ENCODE measurements at places on chromosomes 16 and 17.

DNA sequence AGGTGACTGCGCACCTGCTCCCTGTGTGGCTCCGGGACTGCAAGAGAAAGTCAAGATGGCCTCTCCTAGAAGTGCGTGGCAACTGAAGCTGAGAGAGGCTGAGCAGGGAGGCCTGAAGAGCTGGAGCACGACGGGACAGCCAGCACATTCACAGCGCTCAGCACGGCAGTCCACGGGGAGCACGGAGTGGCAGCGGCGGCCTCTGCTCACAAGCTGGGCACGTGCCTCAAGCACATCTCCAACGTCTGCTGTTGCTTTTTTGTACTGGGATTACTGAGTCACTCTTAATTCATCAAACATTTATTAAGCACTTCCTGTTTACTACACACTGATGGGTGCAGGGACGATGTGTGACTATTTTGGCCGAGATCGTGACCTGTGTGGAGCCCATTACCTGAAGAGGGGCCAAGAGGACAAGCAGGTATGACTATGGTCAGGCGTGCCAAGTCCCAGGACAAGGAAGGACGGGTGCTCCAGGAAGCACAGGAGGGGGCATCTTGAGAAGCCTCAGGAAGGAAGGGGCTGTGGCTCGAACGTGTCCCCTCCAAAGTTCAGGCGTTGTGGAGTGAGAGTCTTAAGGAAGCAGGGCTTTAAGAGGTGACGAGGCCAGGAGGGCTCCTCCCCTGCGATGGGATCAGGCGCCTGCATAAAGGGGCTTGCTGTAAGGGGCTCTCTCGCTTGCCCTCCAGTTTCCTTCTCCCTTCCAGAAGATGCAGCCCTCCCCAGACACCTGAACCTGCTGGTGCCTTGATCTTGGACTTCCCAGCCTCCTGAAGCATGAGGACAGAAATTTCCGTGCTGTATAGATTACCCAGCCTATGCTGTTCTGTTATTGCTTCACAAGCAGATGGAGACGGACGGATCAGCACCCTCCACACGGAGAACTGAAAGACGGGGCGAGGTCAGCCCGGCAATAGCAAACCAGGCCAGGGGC lies 105.8 kb downstream of the ADCY9 start:
- no peak for DNase-seq

DNA sequence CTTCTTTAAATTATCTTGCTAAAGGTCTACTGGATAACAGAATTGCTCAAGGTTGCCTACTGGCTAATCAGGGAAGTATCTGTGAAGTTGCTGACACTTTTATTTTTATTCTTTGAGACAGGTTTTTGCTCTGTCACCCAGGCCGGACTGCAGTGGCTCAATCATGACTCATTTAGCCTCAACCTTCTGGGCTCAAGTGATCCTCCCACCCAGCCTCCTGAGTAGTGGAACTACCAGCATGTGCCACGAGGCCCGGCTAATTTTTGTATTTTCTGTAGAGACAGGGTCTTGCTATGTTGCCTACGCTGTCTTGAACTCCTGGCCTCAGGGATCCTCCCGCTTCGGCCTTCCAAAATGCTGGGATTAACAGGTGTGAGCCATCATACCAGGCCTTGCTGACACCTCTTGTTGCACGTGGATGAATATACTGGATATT lies 43.1 kb downstream of the GLG1 start:
- peak; percentile 64 for DNase-seq

- DNase-seq: no peak
These were observed at the start of gene P4HB for GRCh38 chr17:81859906-81860755. Gene P4HB (minus strand): TSS chr17:81860535. CDS start chr17:81860471, 64 bp downstream.

GRCh38 chr16:52629296-52629695 lies 82.4 kb upstream of the TOX3 start:
- DNase-seq: no peak

DNA sequence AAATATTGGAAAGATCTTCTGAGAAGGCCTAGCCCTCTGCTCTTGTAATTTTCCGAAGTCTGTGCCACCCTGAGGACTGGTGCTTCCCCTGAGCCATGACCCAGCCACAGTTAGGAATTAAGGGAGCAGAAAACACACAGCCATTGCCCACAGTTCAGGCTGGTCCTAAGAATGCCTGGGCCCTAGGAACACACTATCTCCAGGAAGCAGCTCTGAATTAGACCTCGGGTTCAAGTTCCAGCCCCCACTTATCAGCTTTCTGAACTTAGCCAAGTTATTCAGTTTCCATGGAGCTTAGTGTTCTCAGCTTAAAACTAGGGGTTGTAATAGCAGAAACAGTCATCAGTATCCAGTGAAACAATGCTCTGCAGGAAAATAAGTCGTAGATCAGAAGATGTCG lies 56.0 kb downstream of the CDH13 start:
- DNase-seq: no peak

- DNase-seq: no peak
These were observed 74.8 kb downstream of the RAB11FIP4 start for GRCh38 chr17:31466096-31466760.

DNA sequence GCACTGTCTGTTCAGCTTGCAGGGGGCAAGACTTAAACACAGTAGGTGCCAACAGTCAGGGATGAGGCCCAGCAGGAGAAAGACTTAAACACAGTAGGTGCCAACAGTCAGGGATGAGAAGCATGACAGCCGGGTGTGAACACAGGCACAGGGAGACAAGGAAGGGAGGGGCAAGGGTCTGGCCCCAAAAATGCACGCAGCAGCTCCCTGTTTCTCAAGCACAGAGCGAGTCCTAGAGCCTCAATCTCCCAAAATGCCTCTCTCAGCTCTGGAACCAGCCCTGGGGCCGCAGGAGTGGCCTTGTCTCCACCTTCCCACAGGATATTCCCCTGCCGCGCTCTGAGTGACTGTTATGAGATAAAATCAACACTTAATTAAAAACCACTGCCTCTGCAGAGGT lies 66.4 kb downstream of the DYNLRB2 start:
- DNase-seq: no peak

DNA sequence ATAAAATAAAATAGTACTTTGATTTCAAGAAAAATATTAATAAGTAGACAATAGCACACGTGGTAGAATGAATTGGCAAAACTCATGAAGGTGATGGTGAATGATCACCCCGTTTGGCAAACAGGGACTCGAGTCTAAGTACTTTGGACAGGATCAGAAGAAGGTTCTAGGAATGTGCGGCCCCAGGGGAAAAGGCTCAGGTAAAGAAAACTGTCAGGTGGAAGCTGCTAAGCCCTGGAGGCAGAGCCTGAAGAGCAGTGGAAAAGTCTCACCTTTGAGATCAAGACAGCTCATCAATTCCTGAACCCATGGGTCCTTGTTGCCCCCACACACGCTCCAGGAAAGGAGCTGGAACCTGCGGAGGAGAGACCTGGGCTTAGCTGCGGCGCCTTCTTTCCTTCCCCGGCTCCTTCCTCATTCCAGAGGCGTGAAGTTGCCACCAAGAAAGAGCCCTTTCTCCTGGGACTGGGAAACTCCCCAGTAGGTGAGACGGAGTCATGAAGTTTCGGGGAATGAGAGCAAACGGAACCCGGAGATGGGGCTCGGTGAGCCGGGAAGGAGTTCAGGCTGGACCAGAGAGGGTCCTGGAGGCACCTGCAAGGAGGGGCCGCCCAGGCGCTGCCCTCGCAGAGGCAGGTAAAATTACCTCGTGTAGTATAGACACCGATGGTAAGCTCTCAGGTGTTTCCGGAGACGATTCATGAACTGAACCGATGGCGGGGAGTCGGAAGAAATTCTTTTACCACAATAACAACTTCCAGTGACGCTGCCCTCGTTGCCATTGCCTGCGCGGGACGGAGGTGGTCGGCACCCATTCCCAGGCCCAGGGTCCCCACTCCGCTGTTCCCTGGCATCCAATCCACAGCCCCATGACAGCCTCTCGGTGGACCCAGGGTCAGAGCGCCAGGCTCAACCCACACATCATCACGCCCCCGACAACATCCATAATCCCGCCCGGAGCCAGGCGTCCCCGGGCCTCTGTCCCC lies 1.2 kb upstream of the ZMYND15 start:
- DNase-seq: no peak

DNA sequence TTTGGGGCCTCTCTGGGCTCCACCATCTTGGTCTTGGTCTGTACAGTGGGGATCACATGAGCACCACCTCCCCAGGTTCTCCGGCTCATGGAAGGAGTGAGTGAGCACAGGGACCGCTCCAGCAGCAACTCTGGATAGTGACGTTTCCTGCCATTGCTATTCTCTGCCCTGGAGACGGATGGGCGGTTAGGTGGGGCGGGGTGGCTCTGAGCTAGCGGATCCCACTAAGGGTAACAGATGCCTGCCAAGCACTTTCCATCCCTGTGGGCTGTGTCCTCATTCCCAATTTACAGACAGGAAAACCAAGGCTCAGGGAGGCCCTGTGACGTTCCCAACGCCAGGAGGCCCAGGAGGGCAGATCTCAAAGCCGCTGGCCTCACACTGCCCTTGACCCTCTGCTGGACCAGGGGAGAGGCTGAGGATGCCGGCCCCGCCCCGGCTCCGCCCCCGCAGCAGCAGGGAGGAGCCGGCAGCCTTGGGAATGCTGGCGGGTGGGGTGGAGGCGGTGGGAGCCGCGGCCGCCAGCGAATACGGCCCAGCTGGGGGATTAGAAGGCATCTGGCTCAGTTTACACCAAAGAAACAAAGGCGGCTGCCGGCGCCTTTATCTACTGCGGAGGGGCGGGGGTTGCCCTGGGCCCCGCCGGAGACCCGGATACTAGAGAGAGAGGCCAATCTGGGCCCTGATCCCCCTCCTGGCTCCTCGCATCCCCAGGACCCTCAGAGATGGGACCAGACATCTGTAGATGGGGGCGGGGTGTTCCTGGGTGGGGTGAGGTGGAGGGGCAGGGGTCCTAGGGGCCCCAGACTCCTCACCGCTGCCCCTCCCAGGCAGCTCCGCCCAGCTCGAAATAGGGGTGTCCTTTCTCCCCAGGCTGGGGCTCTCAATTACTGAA lies 122.3 kb upstream of the CIBAR2 start:
- DNase-seq: peak; percentile 76

- DNase-seq: no peak
These were observed 21.1 kb downstream of the MINK1 start for GRCh38 chr17:4854111-4854681.

GRCh38 chr16:66774981-66775380 lies 23.6 kb upstream of the DYNC1LI2 start:
- DNase-seq: no peak

DNA sequence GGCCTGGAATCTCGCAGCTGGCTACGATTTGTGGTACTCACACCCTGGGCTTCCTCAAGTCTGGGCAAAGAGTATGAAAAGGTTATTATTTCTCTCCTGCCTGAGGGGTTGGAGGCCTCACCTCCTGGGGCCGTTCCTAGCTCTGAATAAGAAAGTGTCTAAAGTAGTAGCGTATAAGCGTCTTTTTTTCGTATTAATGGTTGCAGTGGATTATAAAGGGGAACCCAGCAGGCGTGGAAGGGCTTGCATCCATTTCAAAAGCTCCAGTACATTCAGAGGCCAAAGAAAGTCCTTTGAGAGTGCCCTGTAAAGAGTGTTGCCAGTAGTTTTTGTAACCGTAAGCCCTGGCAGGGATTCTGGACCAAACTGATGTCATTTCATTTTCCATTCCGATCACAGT lies 72.2 kb upstream of the MPHOSPH6 start:
- DNase-seq: no peak

- DNase-seq: no peak
These were observed 8.5 kb upstream of the TVP23B start for GRCh38 chr17:18772471-18772870.

- no peak for DNase-seq
These were observed 62.2 kb downstream of the NXN start for GRCh38 chr17:917391-917811.

DNA sequence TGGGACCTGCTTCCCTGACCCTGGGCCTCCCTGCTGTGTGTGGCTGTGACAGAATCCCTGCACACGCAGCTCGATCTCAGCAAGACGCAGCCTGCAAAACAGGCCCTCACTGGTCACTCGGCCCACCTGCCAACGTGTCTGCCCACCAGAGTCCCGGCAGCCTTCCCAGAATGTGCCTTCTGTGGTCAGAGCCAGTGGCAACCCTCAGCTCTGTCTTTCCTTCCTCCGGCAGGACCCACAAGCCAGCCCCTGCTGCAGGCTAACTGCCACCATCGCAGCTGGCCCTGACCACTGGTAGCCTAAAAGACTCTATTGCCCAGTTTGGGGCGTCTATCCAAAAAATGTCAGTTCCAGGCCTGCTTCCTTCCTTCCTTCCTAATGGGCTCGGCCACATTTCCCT lies 83.2 kb downstream of the LITAF start:
- no peak for DNase-seq

- no peak for DNase-seq
These were observed 36.8 kb downstream of the ADCY7 start for GRCh38 chr16:50303041-50303604.

DNA sequence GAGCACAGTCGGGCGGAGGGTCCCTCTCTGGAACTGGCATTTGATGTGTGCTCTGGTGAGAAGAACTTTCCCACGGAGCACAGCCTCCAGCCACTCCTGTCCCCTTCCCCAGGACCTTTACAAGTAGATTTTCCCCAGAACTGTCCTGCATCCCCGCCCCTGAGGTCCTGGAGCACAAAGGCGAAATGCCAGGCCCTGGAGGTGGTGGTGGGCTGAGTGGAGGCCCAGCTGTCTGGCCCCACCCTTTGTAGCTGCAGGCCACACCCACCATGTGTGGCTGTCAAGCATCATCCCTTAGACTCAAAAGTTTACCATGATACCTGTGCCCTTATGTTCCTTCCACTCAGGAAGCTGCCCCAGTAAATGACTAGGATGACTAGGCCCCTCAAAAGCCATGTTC lies 37.7 kb downstream of the PLD6 start:
- DNase-seq: no peak

DNA sequence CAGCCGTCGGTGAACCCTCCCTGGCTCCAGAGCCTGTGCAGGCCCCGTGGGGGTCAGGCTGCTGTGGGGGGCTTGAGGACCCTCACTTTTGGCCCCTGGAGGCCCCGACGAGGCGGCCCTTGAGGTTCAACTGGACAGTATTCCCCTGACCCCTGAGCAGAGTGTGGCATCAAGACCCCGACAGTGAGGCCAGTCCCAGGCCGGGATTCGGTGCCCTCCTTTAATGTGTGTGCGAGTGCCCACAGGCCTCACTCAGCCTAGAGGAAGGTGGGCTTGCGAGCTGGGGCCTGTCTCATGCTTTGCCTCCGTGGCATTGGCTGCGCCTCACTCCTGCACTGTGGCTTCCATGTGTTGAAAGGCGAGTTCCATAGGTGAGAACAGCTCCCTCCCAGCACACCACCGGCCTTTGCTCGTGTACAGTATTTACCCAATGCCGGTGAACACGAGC lies 94.5 kb downstream of the METRNL start:
- DNase-seq: no peak

- DNase-seq: no peak
These were observed 6.7 kb downstream of the GPR142 start for GRCh38 chr17:74373838-74374606.

DNA sequence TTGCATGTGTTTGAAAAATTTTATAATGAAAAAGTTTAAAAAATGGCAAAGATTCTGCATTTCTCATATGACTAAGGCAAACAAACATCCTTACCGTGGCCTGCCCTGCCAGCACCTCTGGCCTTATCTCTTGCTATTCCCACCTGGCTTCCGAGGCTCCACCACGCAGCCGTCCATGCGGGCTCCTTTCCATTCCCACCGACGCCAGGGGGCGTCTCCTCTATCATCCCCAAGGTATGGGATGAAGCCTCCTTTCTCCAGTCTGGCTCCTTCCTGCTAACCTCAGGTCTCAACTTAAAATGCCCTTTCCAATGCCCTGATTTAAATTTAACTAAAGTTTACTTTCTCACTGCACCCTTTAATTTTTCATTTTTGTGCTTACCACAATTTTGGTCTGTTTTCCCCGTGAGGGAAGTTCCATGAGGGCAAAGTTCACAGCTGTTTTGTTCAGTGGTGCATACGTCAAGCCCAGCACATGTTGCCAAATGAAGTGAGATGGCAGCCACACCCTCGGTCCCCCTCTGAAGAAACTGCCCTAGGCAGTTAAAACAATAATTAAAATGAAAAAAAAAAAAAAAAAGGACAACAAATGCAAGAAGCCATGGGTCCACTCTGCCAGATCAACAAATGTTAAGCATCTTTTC lies 13.3 kb upstream of the SDK2 start:
- no peak for DNase-seq
